ENCODE measurements at places on chromosomes 2 and 18.

GRCh38 chr2:11775384-11775783 is 29.0 kb downstream of the LPIN1 start:
- no peak for DNase-seq

- DNase-seq = no peak
Measured at GRCh38 chr2:146213674-146214073, 1631.2 kb upstream of the ACVR2A start.

DNA sequence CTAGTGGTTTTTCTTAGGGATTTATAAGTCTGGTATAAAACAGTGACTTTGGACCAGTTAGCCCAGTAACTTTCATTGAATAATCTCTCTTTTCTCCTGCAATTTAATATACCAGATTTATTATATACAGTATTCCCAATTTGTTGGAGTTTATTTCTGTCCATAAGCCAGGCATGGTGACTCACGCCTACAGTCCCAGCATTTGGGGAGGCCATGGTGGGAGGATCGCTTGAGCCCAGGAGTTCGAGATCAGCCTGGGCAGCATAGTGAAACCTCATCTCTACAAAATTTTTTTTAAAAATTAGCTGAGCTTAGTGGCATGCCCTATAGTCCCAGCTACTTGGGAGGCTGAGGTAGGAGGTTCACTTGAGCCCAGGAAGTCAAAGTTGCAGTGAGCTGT is 26.7 kb downstream of the CNNM4 start:
- DNase-seq = no peak

- no peak for DNase-seq
Measured at GRCh38 chr2:124640221-124640750, 615.2 kb downstream of the CNTNAP5 start.

GRCh38 chr2:108621087-108621559 is 86.9 kb downstream of the LIMS1 start:
- DNase-seq = no peak

DNA sequence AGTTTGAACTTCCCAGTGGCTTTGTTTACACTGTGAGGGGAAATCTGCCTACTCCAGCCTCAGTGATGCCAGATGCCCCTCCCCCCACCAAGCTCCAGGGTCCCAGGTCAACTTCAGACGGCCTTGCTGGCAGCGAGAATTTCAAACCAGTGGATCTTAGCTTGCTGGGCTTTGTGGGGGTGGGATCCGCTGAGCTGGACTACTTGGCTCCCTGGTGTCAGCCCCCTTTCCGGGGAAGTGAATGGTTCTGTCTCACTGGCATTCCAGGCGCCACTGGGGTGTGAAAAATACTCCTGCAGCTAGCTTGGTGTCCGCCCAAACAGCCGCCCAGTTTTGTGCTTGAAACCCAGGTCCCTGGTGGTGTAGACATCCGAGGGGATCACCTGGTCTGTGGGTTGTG is 70.0 kb upstream of the NEUROD1 start:
- DNase-seq = no peak

- DNase-seq = no peak
Measured at GRCh38 chr2:42569116-42569711, 782 bp downstream of the MTA3 start.

DNA sequence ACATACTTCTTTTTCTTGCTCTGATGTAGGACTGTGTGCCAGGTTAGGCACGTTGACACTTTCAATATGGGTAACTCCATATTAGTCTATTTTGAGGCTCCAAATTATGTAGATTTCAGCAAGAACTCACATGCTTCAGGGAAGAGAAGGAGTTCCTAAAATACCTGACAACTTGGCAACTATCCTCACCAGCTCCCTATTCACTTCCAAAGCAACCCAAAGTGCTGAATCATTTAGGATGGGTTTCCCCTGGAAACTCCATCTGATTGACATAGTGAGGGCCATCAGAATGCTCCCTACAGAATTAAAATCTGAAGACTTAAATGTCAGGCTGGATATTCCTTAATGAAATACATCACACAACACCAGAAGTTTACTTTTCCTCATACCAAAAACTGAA is 32.5 kb upstream of the NFU1 start:
- no peak for DNase-seq

DNA sequence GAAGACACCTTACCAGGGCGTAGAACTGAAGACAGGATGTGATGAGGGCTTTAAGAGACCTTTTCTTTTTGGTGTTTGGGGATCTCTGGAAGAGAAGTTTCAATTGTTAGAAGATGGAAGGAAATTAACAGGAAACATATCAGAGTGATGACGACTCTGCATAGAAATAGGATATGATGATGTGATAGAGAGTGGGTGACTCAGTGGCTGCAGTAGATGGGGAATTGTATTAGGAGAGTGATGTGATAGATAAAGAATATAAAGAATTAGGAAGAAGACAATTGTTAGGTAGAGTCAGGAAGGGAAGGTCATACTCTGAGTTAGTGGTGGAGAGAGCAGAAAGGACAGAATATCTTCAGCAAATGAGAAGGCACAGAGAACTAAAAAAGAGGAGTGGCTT is 593.9 kb downstream of the NYAP2 start:
- DNase-seq = no peak

DNA sequence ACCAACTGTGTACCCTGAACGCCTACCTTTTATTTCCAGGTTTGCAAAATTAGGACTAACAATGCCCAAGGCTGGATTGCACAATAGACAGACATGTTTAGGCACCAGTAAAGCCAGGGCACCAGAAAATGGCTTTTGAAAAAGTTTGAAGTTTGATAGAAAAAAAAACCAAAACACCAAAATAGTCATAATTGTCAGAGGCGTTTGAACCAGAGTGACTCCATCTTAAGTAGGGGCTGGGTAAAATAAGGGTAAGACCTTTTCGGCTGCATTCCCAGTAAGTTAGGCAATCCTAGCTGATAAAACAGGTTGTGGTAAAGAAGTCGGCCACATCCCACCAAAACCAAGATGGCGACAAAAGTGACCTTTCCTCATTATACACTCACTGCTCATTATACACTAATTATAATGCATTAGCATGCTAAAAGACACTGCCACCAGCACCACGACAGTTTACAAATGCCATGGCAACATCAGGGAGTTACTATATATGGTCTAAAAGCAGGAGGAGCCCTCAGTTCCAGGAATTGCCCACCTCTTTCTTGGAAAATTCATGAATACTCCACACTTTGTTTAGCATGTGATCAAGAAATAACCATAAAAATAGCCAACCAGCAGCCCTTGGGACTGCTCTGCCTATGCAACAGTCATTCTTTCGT is 105.1 kb upstream of the MSH2 start:
- DNase-seq = no peak

- peak; percentile 69 for DNase-seq
Measured at GRCh38 chr2:157327621-157328500, 2.2 kb upstream of the ERMN start.

DNA sequence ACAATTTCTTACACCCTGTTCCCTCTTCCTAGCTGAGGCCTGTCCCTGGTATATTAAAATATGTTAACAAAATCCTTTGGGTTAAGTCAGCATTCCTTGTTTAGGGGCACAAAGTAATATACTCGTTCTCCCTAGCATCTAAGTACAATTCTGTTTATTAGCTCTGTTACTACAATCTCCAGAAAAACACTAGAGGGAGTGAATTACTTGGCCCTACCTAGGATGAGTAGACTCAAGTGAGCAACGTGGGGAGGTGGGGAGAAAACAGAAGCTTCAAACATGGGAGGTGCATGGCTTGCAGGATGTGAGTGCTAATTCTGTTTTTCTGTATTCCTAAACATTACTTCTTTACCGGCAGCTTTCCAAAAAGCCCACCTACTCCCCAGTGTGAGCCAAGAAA is 89.7 kb downstream of the FSIP2 start:
- DNase-seq = no peak

GRCh38 chr18:41038071-41038470 is 917.0 kb upstream of the PIK3C3 start:
- no peak for DNase-seq

- no peak for DNase-seq
Measured at GRCh38 chr2:9640403-9641104, 9.8 kb upstream of the YWHAQ start.

DNA sequence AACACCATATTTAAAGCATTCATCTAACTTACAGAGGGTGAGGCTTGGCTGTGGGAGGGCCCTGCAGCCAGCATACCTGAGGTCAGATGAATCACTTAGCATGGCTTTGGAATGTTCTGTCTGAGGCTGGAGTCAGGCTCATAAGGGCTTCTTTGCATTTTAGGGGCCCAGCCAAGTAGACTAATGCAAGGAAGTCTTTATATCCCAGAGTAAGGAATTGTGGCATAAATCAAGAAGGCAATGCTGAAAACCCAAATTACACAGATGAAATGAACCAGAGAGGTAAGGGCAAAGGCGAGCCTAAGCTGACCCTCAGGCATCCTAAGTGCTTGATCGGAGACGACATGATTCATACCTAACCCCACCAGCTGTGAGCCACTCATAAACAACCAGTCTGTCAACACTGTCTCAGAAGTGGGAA is 383.6 kb downstream of the DCC start:
- no peak for DNase-seq

DNA sequence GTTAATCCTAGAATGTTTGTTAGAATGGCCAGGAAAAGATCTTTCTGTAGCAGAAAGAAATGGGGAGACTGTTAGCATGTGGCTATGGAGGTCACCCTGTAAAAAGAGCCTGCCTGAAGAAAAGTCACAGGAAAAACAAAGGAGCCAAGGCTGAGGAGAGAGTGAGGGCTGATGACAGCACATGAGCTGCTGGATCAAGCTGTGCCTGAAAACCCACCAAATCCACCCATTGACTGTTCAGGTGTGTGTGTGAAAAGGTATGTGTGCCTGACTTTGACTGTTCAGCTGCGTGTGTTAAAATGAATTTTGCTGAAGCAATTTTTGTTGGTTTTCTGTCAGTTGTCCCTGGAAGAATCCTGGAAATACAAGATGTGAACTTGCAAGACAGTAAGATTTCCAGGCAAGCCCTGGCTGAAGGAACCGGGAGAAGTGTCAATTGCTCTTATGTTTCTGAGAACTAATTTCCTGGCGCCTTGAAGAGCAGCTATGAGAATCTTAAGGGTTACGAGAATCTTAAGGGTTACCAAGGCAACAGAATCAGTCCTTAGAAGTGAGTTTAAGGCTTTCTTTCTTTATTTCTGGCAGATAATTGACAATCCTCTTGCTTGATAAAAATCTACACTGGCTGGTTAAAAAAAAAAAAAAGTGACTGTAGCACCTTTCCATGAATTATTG is 73.0 kb upstream of the LGALSL start:
- no peak for DNase-seq

DNA sequence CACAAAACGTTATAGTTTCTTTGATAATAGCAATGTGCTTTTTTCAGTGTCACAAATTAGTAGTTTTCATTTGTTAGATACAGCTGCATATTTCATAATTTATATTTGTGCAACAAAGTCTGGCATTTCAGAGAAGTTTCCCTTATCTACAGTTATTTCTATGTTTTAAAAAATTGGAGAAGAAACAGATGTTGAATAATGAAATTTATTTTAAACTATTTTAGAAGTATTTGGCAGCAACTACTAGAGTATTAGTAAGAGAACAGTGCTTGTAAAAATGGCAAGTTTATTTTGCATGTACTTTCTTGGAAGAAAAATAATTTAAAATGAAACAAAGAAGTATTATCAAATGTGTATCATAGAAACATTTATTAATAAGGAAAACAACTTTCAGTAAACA is 68.6 kb upstream of the COL5A2 start:
- no peak for DNase-seq

GRCh38 chr2:98580656-98581284 is 27.5 kb downstream of the COA5 start:
- DNase-seq = no peak

- no peak for DNase-seq
Measured at GRCh38 chr18:50405582-50406271, 30.9 kb downstream of the SKA1 start.

GRCh38 chr2:127052057-127052770 is 54.7 kb downstream of the BIN1 start:
- no peak for DNase-seq

- no peak for DNase-seq
Measured at GRCh38 chr18:80046011-80046410, 11.8 kb downstream of the RBFA start.

DNA sequence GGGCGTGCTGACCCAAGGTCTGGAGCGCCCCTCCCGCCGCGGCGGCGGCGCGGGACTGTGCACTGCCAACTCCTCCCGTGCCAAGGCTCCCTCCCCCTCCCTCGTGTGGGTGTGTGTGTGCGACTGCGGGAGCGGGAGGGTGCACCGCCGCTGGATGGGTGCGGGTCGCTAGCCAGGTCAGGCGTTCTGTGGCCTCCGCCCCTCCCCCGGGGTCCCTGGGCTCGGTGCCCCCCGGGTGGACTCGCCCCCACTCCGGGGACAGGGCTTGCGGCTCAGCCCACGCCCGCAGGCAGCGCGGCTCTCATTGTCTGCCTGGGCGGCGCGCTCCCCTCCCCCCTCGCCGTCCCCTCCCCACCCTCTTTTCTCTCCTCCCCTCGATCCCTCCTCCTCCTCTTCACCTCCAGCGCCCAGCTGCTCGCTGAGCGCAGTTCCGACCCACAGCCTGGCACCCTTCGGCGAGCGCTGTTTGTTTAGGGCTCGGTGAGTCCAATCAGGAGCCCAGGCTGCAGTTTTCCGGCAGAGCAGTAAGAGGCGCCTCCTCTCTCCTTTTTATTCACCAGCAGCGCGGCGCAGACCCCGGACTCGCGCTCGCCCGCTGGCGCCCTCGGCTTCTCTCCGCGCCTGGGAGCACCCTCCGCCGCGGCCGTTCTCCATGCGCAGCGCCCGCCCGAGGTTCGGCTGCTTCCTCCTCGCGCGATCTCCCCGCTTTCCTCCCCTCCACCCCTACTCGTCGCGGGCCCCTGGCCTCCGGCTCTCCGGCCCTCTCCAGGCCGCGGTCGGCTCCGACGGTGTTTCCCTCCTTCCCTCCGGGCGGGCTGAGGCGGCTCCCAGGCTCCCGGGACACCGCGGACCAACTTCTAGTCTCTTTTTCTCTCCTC is at the start of gene GATA6:
GATA6 (plus strand) TSS at position 579 of the 878 bp plus-strand sequence. CDS start 1,556 bp downstream, outside the sequence.
- no peak for DNase-seq

GRCh38 chr2:218229239-218229638 is 12.2 kb downstream of the ARPC2 start:
- no peak for DNase-seq

DNA sequence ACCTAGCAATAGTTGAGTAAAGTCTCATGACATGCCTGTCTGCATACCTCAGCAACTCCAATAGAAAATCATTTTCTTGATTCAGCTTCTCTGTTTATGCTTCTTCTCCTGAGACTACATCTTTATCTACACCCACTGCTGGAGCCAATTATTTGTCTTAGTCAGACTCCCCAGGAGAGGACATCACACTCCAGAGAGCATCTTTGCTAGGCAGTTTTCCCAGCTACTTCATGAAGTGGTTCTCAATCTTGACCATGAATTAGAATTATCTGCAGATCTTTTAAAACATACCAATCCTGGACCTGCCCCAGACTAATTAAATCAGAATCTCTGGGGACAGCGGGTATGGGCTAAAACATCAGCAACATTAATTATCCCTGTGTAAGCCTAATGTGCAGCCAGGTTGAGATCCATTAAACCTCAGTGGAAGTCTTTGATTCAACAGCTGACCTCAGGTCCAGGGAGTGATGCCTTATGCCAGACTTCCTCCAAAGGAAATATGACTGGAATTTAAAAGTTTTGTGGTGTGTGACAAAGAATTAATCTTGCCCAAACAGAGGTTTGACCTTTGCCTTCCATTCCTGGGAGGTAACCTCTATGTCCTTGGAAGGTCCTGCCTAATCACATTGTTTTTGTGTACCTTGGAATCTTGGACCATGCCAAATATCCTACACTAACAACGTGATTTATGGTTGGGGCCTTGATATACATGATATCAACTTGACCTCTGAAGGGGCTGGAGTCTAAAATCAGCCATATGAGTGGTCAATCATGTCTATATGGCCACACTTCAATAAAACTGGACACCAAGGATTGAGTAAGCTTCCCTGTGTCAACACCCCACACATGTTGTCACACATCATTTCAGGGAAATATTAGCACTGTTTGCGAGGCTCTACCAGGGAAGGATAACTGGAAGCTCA is 99.3 kb upstream of the DNAJC10 start:
- no peak for DNase-seq

All from stimulated activated CD8-positive, alpha-beta memory T cell treated with anti-CD3 and anti-CD28 coated beads, Interleukin-15, amount 100 ng/mL, for 24 hours (primary cell).